ENCODE measurements at places on chromosomes 1 and 21.

DNA sequence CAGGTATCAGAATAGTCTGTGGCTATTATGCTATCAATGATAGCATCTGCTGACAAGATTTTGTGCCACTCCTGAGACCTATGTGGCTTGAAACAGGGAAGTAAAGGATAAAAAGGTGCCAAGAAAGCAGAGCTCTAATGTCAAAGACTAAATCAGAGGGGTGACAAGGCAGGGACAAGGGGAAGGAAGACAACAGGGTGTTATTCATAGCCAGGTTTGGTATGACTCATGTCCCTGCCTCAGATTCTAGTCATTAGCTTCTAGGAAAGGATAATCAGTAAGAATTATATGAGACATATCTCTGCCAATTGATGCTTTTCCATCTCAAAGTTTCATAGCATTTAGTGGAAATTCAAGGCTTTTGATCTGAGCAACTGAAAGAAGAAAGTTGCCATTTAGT, 31.8 kb upstream of the PLD5 start:
- DNase-seq, result no peak

- DNase-seq, result no peak
Observed at GRCh38 chr1:5742032-5742431, 250.2 kb downstream of the NPHP4 start.

GRCh38 chr21:45109831-45110492, 35.6 kb downstream of the ADARB1 start:
- peak; percentile 47 for DNase-seq

GRCh38 chr1:47621483-47621882, 183.6 kb downstream of the FOXD2 start:
- DNase-seq, result no peak

GRCh38 chr1:8294170-8294697, 23.7 kb upstream of the SLC45A1 start:
- no peak for DNase-seq

DNA sequence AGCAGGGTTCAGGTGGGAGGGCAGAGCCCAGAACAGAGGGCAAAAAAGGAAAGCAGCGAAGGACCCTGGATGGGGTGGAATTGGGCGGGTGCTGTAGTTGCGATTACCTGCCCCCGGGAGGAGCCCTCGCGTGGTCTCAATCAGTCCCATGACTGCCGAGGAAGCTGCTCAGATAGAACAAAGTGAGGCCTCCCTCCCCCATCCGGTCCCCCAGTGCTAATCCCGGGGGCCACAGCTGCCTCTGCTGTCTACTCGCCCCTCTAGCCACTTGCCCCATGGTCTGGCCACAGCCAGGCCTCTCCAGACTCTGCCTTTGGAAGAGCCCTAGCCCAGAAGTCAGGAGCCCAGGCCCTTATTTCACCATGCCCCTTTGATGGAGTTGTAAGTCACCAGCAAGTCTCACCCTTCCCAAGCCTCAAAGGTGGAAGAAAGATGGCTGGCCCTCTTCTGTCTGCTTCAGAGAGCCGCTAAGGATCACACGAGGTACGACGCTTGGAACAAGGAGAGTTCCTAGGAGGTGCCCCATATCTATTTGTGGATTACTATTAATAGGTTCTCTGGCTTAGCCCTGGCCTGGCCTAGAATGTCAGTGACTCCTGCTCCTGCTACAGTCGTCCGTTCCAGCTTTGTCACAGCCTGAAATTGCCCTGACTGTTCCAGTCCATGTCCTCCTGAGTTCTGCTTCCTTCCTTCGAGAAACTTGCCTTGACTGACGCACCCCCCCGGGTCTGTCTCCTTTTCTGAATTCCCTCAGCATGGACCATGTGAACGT, 16.4 kb downstream of the ECHDC2 start:
- no peak for DNase-seq

- DNase-seq, result no peak
Observed at GRCh38 chr1:44947774-44948311, 38.6 kb downstream of the EIF2B3 start.

- DNase-seq, result peak; percentile 18
Observed at GRCh38 chr1:28144203-28145135, 32.0 kb downstream of the PTAFR start.

DNA sequence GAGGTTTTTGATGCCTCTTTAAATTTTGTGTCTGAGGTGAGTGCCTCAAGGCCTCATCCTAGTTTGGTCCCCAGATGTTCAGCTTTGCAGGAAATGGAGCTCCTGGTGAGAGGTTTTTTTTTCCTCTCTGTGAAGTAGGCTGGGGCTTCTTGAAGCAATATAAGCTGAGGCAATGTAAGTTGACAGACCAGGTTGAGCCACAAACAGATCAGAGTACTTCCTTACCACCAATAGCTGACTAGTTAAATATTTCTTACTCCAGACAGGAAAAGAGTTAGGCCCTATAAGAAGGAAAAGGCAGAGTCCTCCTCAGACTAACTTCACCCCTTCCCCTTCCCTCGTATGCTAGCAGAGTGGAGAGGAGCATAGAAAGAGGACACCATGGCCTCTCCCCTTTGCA, 341.0 kb downstream of the LMO4 start:
- no peak for DNase-seq

DNA sequence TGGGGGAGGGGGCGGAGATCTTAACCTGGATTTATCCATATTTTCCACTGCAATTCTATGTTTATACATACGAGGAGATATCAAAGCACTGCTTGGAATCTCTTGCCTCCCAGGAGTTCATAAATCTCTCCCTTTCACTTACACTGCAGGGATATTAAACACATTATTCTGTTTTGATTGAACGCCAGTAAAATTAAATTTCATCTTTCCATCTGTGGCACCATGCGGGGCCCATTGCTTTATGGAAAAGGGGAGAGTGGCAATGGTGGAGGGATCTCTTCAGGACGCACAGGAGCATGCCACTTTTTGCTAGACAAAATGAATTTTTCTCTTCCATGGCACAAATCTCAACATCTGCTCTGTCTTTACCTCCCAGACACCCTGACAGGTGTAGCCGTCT, 648.0 kb upstream of the PLXNA2 start:
- DNase-seq, result no peak

- no peak for DNase-seq
Observed at GRCh38 chr1:83822208-83822607, 176.7 kb downstream of the TTLL7 start.

DNA sequence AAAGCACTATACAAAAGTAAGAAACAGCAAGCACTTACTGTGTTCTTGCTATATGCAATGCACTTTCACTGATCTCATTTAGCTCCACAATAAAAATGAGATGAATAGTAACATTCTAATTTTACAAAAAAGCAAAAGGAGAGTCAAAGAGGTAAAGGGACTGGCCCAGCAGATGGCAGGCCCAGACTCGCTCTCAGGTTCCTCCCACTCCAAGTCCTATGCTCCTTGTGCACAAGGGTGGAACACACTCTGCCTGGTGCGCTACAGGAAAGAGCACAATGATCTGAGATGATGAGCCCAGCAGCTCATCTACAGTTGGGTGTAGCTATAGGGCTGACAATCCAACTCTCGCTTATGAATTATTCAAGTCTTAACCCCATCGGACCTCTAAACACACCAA, 94.1 kb upstream of the LYST start:
- DNase-seq, result no peak

DNA sequence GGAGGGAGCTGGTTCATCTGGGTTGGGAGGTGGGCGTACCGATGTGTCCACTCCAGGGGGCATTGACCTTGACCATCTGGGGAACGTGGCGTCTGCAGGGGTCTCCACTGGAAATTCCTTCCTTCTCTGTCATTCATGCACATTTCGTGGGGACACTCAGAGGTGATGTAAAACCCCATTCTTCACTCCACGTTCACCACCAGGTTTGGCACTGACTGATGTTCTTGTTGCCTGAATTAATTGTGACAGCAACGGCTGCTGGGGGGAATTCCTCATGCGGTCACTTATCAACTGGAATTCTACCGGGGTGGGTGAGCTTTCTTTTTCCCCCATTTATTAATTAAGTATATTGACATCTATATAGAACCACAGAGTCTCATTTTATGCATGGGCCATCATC, 18.1 kb upstream of the POFUT2 start:
- no peak for DNase-seq

DNA sequence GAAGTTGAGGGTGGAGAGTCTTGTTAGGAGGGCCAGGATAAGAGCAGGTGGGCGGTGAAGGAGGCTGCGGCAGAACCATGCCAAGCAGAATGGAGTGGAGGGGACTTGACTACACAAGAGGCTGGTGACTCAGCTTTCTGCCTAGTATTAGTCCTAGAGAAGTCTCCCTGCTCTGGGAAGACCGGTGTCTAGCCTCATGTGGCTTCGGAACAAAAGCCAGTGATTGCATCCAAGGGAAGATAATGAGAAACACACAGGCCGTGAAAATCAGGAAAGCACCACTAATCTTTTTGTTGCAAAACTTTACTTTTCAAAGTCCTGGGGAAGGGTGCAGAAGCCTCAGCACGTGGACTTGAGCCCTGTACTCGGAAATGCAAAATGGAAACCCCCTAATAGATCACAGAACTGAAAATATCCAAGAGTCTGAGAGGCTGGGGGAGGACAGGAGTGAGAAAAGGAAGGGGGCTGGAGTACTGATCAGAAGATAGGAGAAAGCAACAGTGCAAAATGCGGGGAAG, 31.4 kb downstream of the DDR2 start:
- no peak for DNase-seq

DNA sequence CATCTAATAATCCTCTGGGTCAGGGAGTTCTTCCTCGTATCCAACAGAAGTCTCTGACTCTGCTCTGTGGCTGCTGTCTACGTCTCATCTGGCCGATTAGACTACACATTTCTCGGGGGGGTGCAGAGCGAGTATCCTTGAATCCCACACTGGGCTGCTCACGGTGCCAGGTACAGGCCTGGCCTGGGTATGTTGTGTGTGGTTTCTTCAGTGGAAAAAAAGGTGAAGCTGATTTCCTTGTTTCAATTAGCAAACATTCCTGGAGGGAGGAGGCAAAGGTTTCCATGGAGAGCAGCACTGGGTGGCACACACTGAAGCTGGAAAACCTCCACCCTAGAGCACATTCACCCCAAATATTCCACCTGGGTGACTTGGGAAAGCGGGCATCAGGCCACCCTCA, 2.0 kb upstream of the RAB7B start:
- DNase-seq, result no peak

DNA sequence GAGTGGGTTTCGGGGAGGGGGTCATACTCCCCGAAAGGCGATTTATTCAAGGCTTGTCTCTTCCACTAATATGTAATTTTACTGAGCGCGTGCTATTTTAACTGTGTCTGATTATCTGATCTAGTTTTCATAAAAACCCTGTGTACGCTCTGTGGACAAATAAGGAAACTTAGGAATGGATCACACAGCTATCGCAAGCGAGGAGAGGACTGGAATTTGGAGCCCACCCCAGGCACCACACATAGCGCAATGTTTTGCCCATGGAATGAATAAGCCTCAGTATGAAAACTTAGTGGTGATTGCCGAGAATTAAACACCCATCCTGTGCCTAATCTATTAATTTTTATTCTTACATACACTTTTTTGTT, 9.8 kb upstream of the RAB42 start:
- no peak for DNase-seq

GRCh38 chr1:14003552-14003951, 303.6 kb downstream of the PRDM2 start:
- DNase-seq, result no peak

- no peak for DNase-seq
Observed at GRCh38 chr1:243343970-243344937, 88.4 kb downstream of the SDCCAG8 start.

- DNase-seq, result no peak
Observed at GRCh38 chr1:225945564-225945963, 4.5 kb upstream of the LEFTY2 start.

DNA sequence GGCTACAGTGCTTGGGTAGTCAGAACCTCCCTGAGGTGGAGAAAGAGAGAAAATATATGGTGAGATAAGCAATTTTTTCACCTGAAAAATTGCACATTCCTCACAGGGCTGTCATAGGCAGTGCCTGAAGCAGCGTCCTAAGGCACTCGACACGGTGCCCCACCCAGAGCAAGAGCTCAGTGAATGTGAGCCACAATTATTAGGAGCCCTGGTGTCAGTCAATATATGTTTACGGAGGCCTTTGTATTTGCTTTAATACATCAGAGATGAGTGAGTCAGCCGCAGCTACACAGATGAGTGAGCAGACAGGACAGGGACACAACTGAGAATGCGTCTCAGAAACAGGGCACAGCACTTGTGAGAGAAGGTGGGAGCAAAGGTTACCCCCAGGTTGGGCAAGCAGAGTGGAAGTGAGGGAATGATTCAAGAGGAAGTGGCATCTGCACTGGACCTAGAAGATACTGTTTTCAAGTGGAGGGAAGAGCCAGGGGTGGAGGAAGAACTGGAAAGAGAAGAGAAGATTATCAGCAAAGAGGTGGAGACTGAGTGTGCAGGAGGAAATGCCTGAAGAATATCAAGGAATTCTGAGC, 5.2 kb upstream of the PIGC start:
- DNase-seq, result no peak

DNA sequence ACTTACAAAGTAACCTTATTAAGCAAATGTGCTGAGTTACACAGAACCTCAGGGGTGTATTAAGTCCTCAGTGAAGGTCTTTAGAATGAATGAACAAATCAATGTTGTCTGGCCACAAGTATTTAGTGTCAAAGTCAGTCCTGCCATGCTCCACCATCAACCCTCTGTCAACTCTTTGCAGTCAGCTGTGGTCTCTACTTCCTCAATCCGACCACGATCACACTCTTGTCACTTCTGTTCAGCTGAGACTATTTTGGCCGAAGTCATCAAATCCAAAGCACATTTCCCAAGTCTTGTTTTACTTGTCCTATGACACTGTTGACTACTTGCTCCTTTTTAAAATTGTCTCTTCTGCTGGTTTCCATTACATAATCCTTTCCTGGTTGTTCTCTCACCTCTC, 173.5 kb downstream of the ST6GALNAC5 start:
- no peak for DNase-seq

DNA sequence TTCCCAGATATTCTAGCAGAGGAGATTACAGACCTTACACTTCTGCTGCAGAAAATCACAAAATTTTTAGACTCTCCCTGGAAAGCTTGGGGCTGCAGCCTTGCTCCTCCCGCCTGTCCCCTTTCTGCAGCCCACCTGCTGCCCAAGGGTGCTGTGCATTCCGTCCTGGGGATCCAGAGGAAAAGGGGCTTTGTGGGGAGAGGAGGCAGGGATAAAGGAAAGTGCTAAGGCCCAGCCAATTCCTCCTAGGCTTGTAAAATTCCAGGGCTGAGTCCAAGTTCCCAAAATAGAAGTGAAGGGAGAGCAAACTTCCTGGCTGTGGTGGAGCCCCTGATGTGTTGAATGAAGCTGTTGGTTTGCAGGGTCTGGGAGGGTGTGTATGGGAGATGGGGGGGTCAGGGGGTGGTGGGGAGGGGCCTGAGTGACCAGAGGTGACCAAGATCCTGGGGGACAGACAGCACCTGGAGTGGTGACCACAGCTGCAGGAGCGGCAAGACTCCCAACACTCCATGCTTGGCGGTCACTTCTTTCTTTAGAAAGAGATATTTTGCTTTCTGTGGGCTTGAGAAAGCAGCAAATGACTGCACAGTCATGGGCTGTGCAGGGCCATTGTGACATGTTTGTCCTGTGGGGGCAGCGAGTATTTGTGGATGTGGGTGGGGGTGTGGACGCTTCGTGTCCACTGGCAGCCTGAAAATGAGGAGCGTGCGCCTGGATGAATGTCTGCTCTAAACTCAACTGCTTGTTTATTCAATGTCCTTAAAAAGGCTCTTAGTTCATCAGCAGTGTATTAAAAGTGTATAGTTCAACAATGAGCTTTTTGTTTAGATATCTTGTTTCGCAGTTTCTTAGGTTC, 68.4 kb downstream of the TLR5 start:
- DNase-seq, result no peak

GRCh38 chr21:15638856-15639549, 90.8 kb upstream of the USP25 start:
- no peak for DNase-seq

- peak; percentile 10 for DNase-seq
Observed at GRCh38 chr21:43703035-43703880, 15.7 kb upstream of the PDXK start.

Measured in stimulated activated CD8-positive, alpha-beta memory T cell treated with anti-CD3 and anti-CD28 coated beads, Interleukin-15, amount 100 ng/mL, for 48 hours (primary cell).